Right ventricle myocardium inferior (tissue), 1 donor: ENCODE measurements at places on chromosomes 1 and 21. TPM values are rescaled to one million over a fixed set of nuclear protein-coding genes. Genes with fewer than 3 reads are reported as not detected.

GRCh38 chr21:34693192-34693810, 24.5 kb downstream of the CLIC6 start:
- no peak for DNase-seq

- DNase-seq: no peak
Observed at GRCh38 chr1:24275510-24275909, 43.6 kb upstream of the GRHL3 start.

DNA sequence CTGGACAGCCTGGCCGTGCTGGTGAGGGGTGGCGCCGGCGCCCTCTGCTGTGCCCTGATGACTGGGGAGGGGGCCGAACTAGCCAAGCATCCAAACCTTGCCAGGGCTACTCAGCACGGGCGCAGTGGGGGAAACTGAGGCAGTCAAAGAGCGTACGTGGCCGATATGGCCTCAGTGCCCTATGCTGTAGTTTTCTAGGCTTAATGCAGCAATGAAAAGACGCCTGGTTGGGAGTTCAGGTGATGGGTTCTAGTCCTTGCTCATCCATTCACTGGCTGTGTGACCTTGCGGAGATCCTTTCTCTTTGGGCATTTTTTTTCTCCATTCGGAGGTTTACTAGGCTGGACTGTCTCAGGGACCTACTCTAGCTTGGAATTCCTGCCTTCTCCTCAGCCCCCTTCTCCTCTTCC, 822 bp downstream of the MTX1 start:
- DNase-seq: no peak

DNA sequence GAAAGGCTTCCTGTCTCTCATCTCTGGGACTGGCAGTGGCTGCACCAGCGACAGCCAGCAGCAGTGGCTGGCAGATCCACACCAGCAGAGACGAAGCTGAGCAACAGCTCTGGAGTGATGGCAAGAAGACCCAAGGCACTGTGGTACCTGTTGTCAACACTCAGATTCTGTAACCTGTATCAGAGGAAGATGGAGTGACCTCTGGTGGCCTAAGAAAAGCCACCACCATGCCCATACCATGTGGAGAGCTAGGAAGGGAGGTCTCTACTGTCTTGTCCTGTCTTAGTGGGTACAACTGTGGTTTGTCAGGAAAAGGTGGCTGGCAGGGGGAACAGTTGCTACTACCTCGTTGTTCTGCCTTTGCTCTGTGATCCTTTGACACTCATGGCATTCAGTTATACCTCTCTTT, 22.5 kb upstream of the RHBDL2 start:
- DNase-seq: no peak

- DNase-seq: no peak
Observed at GRCh38 chr1:68819190-68819829, 322.4 kb upstream of the DEPDC1 start.

Gene RSPO1
- total RNA-seq: not detected

Gene RAP1GAP
- total RNA-seq: 4.5 TPM

Gene NDUFV3
- total RNA-seq: 61.0 TPM
